ENCODE measurements at places on chromosomes 5 and 9.

DNA sequence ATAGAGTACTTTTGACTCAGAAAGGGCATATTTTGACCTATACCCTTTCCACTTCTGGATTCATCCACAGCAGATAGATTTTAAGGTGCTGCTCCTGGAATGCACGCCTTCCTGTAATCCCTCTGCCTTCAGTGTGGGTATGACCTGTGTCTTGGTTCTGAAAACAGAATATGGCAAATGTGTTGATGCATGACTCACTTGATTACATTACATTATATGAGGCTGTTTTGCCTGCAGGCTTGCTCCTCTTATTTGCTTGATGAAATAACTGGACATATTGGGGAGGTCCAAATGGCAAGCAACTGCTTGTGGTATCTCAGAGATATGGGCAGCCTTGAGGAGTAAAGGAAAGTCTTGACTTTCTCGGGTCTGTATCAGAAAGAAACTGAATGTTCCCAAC lies 468.6 kb downstream of the CDH18 start:
- no peak for DNase-seq

- peak; percentile 92 for DNase-seq
These were observed 103.8 kb upstream of the SLC1A3 start for GRCh38 chr5:36502608-36503007.

GRCh38 chr5:109291090-109291489 lies 118.7 kb downstream of the PJA2 start:
- DNase-seq: no peak

DNA sequence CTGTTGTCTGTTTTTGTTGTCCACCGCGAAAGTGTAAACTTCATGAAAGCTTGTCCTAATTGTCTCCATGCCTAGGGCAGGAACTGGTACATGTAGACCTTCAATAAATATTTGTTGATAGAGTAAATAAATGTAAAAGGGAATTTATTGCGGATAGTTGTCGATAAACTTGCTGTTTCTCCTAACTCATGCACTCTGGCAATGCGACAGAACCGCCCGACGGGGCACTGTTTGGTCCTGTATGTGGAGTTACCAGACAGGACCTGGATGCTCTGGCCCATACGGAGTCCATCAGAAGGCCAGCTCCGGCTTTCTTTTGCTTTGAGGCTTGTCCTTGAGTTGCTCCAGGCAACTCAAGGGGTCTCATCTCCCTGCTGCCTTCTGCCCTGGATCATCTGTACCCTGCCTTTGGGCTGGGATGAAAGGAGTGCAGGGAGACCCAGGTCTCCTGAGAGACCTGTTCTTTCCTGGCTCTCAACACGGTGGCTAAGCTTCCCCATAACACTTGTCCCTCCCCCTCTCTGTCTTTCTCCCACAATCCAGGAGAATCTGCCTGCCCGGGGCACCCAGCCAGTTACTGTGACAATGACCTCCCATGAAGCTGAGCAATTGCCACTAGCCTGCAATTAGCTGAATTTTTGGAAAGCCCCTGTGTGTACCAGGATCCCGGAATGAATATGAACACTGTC lies 149.5 kb upstream of the PTCH1 start:
- DNase-seq: no peak

DNA sequence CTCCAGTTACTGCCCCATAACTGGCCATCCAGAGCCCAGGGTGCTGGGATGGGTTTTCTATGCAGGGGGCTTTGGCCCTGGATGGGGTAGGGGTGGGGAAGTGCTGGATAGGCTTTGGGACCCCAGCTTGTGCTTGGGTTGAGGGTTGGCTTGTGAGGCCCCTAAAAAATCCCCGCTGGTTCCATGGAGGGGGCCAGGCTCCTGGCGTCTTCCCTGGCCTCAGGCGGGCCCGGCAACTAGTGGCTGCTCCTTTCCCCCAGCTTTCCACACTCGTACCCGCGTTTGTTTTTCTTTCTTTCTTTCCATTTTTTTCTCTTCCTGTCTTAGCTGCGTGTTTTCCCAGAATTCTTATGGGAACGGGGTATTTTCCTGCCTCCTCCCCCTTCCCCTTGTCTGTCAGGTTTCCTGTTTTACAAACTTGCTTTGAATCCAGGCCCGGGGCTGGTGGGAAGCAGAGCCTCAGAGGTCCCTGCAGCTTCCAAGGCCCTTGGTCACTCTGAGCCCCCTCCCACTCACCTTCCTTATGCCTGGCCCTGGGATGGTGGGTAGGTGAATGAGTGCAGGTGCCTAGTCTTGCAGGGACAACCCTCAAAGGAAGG lies 40.2 kb downstream of the RGS3 start:
- DNase-seq: peak; percentile 52

DNA sequence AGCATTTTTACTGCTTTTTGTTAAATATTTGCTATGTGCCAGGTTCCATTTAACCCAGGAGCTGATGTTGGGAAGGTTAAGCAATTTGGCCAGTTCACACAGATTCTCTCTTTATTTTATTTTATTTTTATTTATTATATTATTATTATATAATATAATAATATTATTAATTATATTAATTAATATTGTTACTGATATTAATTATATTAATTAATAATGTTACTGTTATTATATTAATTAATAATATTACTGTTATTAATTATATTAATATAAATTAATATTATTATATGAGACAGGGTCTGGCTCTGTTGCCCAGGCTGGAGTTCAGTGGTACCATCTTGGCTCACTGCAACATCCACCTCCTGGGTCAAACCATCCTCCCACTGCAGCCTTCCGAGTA lies 593.0 kb upstream of the SGCD start:
- no peak for DNase-seq

GRCh38 chr5:5128766-5129165 lies 11.4 kb upstream of the ADAMTS16 start:
- no peak for DNase-seq

DNA sequence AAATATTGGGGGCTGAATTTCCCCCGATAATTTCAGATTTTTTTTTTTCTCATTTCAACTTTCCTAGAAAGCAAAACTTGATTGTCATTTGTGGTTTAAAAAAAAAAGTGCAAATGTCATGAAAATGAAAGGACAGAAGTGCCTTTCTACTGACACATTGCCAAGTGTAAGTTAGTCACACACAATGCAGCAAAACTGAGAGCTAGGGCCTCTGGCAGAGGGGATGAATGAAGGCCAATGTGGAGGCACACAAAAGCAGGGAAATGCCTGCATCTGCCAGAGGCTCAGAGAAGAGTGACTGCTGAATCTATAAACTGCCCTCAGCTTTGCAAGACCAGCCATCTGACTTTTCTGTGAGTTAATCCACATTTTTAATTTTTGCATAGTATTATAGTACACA lies 6.8 kb upstream of the IFNA5 start:
- no peak for DNase-seq

DNA sequence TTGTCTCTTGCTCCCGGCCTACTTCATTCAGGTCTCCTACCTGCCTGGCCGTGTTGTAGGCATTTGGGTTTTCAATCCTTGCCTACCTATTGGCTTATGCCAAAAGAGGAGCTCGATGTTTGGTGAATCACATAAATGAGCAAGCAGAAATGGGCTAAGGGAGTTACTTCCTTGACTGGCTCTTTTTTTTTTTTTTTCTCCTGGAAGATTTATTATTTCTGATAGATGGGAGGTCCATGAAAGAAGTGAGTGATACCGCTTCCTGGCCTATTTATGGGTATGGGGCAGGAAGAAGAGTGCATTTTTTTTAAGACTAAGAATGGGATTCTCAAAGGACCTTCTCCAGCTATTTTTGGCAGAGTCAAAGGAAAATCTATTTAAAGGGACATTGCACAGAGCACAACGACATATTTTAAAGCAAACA lies 294.1 kb downstream of the ARHGAP26 start:
- peak; percentile 88 for DNase-seq

DNA sequence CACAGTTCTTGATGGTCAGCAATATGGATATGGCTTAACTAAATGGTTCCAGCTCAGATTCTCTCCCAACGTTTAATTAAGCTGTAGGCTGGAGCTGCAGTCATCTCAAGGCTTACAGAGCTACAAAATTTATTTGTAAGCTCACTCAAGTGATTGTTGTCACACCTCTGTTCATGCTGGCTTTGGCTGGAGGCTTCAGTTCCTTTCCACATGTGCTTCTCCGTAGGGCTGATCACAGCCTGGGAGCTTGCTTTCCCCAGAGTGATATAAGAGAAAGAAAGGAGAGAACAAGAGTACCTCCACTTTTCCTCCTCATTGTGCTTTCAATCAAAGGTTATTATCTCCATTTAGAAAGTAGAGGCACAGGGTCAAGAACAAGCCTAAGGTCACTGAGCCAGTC lies 182.7 kb upstream of the KCNN2 start:
- no peak for DNase-seq

DNA sequence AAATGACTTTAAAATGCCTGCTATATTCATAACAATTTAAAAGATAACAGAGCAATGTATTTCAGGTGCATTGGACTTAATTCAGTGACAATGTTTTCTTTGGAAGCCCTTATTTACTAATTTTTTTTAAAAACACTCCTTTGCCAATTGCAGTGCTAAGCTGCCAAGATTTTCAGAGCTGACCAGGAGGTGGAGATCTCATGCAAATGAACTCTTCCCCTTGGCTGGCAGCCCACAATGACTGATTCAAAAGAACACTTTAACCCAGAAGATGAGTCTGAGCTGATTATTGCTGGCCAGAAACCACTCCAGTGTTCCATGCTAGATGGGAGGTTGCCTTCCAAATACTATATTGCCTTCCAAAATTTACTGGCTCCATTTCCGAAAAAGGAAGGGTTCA lies 128.3 kb upstream of the CCNH start:
- DNase-seq: peak; percentile 20

DNA sequence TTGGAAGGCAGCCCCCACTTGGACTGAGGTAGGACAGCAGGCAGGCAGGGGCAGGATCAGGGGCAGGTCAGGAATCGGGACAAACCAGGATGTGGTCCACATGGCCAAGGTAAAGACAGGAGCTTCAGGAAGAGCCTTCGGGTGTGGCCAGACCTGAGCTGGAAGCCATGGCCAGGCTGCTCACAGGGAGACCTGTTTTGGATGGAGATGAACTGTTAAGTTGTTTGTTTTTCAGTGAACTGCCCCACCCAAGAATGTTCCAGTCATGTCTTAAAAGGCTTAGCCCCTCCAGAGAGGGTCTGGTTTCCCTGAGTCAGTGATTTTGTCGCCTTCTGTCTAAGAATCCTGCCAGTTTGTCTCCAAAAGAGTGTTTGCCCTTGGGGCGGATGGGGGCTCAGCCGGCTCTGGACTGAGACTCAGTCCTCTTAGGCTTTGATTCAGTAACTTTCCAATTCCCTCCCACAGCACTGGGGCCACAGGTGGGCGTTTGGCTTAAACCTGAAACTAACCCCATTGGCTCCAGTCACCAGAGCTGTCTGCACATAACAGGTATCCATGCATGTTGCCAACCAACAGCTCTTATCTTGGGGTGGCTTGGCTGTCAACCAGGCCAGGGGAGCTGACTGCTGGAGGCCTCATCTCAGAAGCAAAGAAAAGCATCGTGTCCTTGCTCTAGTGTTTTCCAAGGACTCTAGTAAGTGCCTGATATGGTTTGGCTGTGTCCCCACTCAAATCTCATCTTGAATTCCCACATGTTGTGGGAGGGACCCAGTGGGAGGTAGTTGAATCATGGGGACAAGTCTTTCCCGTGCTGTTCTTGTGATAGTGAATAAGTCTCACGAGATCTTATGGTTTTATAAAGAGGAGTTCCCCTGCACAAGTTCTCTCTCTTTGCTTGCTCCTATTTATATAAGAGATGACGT lies 11.3 kb upstream of the ANKH start:
- no peak for DNase-seq

- DNase-seq: no peak
These were observed 29.9 kb downstream of the USP20 start for GRCh38 chr9:129864991-129865647.

- peak; percentile 81 for DNase-seq
These were observed 59.7 kb upstream of the GARNL3 start for GRCh38 chr9:127204771-127205470.

DNA sequence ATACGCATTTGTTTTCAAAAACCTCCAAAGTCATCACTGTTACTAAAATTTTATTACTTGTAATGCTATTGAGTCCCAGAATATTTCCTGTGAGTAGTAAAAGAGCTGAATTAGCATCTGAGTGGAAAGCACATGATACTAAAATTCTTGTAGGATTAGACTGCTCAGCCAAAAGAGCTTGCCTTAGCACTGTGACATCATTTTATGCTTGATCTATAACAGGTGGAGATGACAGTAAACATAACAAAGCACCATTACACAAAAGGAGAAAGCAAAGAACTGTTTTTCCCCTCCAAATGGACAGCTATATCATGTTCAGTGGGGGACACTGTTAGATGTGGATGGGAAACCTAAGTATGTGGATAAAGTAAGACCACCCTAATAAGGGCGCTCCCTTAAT lies 5.8 kb upstream of the JAK2 start:
- no peak for DNase-seq

DNA sequence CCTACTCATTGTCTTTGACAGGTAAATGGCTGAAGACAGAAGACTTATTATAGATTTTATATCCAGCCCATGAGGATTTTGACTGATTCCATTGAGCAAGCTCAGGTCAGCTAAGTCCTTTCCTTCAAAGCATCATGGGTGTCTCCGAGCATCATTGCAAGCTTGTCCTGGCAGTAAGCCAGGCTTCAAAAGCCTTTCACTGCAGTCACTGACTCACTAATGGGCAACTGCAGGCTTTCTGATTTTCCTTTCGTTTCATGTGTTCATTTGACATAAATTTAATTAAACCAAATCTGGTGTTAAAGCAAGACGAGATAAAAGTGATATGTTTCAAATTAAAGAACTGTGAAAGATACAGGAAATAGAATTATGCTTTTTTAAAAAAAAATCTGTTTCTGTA lies 426.2 kb downstream of the ANXA1 start:
- DNase-seq: peak; percentile 13

GRCh38 chr9:95879591-95879990 lies 4.1 kb downstream of the ERCC6L2 start:
- no peak for DNase-seq

DNA sequence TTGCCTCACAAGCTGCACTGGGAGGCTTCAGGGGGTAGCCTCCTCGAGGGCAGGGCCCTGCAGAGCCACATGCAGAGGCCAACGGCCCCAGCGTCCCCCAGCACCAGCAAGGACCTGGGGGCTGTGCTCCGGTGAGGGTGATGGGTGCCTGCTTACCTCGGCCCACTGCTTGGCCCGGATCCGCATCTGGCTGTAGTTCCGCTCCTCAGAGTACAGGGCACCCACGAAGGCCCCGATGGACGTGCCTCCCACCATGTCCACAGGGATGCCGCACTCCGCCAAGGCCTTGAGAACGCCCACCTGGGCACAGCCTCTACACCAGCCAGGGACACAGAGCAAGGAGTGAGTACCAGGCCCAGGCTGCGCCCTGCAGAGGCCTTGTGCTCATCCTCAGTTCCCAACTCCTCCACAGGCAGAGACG lies 8.0 kb upstream of the NSMF start:
- no peak for DNase-seq

Data from fibroblast of skin of back (primary cell).